ENCODE measurements at places on chromosomes 6 and 20.

DNA sequence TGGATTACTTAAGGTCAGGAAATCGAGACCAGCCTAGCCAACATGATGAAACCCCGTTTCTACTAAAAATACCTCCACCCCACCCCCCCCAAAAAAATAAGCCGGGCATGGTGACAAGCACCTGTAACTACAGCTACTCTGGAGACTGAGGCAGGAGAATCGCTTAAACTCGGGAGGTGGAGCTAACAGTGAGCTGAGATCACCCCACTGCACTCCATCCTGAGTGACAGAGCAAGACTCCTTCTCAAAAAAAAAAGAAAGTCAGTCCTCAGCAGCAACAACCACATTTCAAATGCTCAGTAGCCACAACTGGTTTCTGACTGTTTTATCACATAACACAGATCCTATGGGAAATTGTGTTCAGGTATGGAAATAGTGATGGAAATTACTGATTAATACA, 135.3 kb downstream of the HFE start:
- peak; percentile 21 for DNase-seq

- no peak for DNase-seq
Observed at GRCh38 chr6:101402622-101403031, 9.1 kb downstream of the GRIK2 start.

- no peak for DNase-seq
Observed at GRCh38 chr6:5125152-5126006, 40.2 kb downstream of the PPP1R3G start.

GRCh38 chr20:61917474-61918145, 148.1 kb downstream of the TAF4 start:
- no peak for DNase-seq

- no peak for DNase-seq
Observed at GRCh38 chr20:50101887-50102286, 11.1 kb downstream of the UBE2V1 start.

DNA sequence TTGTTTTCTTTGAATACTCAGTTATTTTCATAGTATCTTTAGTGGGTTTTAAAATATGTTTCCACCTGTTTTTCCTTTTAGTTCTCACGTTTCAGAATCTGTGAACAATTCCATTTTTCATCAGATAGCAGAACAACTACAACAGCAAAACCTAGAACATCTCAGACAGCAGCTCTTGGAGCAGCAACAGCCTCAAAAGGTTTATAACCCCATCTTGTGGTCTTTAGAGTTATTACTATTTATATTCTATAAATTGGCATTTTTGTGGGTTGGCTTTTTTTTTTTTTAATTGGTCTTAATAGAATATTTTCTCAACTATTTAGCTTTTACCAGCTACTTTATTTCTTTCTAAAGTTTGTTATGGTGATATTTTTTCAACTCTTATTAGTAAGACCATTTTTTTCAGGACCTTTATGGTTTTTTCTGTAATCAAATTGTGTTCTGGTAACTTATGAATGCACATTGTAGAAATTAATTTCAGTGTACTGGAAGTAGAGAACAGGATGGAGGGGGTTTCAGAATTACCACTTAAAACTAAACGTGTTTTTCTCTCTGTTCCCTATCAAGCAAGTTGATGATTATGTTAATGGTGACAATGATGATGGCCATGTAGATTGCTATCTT, 72.2 kb downstream of the SCAF8 start:
- DNase-seq: peak; percentile 50

- DNase-seq: no peak
Observed at GRCh38 chr6:115643762-115644161, 416.9 kb downstream of the FRK start.

DNA sequence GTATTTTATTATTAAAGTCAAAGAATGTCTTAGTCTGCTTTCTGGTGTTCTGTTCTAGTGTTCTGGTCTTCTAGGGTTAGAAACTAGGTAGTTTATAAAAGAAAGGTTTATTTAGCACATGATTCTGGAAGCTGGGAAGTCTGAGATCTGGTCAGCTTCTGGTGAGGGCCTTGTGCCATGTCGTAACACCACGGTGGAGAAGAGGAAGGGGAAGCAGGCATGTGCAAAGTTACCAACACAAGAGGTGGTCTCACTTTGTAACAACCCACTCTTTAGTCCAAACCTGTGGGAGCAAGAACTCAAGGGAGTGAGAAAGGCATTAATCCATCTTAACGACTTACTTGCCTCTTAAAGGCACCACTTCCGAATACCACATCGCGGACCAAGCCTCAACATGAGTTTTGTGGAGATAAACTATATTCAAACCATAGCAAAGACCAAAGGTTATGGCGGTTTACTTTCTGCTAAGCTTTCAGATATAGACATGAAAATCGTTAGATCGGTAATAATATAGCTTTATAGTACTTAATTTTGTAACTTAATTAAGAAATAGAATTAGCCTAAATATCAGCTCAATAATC, 99.4 kb downstream of the NCOA3 start:
- no peak for DNase-seq

DNA sequence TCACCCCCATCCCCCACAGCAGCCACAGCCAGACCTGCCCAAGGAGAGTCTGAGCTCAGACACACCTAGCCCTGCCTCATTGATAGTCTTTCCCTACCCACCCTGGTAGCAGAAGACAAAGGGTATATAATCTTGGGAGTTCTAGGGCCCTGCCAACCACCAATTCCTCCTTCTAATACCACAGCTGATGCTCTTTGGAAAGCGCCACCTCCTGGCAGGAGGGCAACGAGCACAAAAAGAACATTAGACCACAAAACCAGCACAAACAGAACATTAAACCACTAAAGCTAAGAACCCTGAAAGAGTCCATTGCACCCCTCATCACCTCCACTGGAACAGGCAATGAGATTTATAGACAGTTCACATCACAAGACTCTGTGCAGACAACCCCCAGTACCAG, 195.8 kb upstream of the FUT9 start:
- no peak for DNase-seq

DNA sequence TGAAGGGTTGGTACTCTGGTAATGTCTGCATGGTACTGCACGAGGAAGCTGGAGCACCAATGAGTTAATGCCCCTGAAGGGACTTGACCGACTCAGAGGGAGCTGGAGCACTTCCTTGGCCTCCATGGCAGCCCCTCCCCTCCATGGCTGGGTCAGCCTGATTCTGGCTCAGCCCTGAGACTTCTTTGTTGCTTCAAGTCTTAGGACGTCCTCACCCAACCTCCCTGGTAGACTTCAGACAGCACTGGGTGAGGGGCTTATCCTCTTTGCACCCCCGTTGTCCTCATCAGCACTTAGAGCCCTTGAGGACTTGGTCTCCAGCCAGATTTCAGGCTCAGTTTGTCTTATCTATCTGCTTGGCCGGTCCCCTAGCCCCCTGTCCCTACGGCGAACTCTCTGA, 16.4 kb upstream of the TAGAP start:
- no peak for DNase-seq

GRCh38 chr6:90072501-90072900, 178.2 kb downstream of the GJA10 start:
- DNase-seq: no peak

DNA sequence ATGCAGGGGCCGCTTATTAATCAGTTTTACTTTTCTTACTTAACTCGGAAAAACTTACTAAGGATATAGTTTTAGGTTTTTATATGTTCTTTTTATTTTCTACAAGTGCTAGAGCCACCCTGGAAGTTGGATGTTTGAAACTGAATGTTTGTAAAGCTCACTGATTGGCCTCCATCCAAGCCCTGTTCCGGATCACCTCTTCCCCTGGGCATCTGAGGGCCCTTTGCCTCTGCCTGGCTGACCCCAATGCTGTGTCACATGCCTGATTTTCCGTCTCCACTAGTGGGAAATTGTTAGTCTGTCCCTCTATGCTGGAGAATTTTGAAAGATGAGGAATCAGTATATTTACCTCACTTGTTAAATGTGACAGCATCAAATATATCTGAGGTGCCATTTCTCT, 79.3 kb downstream of the SLC35F1 start:
- no peak for DNase-seq

GRCh38 chr6:121780325-121781321, 345.2 kb downstream of the GJA1 start:
- DNase-seq: no peak

- DNase-seq: no peak
Observed at GRCh38 chr20:58131151-58131550, 97.3 kb downstream of the ANKRD60 start.

GRCh38 chr6:120405947-120406346, 928.3 kb downstream of the TBC1D32 start:
- no peak for DNase-seq

GRCh38 chr20:53763707-53764414, 170.2 kb upstream of the ZNF217 start:
- no peak for DNase-seq

GRCh38 chr6:7784248-7784647, 58.3 kb downstream of the BMP6 start:
- DNase-seq: no peak

GRCh38 chr6:110158479-110158878, 21.0 kb downstream of the WASF1 start:
- no peak for DNase-seq

GRCh38 chr6:42101186-42101657, 41.2 kb downstream of the C6orf132 start:
- DNase-seq: no peak

- no peak for DNase-seq
Observed at GRCh38 chr6:139473731-139474130, 99.3 kb upstream of the CITED2 start.

GRCh38 chr6:134245706-134246105, 72.2 kb downstream of the SGK1 start:
- no peak for DNase-seq

GRCh38 chr6:135419162-135419561, 78.4 kb downstream of the AHI1 start:
- no peak for DNase-seq

- DNase-seq: no peak
Observed at GRCh38 chr20:64121586-64121985, 14.2 kb upstream of the NPBWR2 start.

DNA sequence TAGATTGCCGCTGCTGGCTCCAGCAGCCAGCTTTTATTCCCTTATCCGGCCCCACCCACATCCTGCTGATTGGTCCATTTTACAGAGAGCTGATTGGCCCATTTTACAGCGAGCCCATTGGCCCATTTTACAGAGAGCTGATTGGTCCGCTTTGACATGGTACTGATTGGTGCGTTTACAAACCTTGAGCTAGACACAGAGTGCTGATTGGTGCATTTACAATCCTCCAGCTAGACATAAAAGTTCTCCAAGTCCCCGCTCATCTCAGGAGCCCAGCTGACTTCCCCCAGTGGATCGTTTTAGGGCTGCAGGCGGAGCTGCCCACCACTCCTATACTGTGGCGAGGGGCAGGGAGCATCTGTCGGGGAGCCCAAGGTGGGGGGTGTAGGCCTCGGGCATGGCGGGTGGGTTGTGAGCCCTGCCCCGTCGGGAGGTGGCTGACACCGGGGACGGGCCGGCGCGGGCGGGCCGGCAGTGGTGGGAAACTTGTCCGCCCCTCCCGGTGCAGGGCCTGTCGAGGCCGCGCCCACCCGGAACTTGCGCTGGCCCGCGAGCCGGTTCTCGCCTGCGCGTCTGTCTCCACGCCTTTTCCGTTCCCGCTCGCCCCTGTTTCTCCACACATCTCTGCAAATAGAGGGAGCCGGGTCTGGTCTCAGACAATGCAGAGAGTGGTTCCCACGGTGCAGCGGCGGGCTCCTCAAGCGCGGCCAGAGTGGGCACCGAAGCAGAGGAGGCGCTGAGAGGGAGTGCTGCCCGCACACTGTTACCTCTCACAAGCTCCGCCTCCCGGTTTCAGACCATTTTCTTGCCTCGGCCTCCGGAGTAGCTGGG, 86.1 kb upstream of the STMND1 start:
- peak; percentile 77 for DNase-seq

DNA sequence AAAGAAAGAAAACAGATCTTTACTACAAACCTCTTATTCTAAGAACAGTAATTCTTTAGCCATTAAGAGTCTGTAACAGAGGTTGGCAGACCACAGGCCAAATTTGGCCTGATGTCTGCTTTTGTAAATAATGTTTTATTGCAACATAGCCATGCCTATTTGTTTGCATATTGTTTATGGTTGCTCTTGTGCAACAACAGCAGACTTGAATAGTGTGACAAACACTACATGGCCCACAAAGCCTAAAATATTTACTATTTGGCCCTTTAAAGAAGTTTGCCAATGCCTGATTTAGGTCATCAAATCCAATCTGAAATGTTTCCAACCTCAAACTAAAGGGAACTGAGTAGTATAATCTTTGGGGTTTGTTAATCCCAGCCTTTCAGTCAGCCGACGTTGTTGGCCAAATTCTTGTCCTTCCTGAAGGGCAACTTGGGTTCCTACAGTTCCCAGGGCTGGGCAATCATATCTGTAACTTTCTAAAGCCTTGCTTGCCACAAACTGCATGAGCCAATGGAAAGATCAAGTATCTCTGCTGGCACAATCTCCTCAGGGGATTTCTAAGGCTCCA, 33.9 kb upstream of the TBC1D20 start:
- DNase-seq: no peak

DNA sequence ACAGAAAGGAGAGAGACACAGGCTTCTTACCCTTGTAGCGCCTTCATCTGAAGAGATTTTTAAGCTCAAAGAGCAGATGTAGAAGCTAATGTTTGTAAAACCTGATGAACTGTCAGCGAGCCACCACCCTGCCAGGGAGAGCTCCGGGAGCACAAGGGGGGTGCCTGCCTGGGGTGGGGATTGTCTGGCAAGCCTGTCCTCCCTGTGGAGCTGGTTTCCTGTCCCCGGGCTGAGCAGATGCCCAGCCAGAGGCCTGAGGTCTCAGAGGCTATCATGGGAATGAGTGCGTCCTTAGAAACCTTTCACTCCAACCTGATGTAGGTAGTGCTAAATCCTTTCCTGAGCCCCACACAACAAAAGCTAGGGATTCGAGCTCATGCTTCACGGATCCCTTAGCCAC, 41.9 kb upstream of the NR2E1 start:
- no peak for DNase-seq

- DNase-seq: no peak
Observed at GRCh38 chr6:134172706-134173365, 120.4 kb upstream of the SLC2A12 start.

DNA sequence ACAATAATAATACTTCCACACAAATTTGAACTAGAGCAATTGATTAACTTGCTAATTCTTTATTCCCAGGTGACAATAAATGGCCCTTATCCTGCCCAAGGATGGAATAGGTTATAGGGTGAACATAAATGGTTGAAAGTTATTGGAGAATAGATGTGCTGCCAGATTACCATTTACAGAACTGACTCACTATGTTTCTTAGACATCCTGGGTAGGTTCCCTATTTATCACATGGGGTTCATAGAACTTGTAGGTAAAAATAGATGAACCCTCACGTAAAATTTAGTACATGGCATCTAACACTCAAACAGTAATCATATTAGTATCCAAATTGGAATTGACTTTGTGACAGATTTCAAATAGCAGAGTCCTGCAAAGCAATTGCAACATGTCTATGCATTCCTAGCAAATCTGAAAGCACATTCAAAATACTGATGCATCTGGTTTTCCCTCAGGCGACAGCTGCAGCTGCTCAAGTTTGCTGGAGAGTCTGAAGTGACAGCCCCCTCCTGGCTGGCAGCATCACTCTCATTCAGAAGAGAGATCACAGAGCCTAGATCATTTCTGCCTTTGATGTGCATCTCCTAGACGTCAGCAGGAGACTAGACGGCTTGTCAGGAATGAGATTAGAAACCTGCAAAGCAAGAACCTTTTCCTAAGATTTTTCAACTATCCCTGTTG, 80.2 kb upstream of the RNF217 start:
- no peak for DNase-seq
